AG10803 (cell line): ENCODE measurements at places on chromosomes 13 and 19.

GRCh38 chr19:1063030-1063908 is 3.7 kb upstream of the ARHGAP45 start:
- DNase-seq = no peak

- DNase-seq = no peak
Measured at GRCh38 chr13:110726726-110727125, 13.2 kb downstream of the ING1 start.

DNA sequence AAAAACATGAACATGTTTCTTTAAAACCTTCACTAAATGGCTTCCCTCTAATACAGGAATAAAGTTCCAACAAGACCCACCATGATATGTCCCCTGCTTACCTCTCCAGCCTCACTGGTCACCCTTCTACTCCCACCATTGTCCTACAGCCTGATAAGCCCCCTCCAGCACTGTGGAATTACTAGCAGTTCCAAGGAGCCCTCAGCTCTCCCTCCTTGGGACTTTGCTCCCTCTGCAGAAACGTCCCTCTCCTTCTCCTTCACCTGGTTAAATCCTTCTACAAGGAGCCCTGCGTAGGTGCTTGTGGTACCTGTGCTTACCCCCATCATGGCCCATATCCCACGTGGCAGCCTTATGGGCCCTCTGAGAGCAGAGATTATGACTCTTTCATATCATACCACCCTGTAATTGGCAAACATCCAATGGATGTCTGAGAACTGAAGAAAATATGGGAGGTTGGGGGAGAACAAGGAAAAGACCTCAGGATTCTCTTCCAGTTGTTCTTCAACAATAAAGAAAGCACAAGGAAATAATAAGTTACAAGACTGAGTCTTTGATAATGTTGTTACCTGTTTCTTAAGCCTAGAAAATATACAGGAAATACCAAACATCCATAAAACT is 26.1 kb upstream of the DOCK9 start:
- no peak for DNase-seq

DNA sequence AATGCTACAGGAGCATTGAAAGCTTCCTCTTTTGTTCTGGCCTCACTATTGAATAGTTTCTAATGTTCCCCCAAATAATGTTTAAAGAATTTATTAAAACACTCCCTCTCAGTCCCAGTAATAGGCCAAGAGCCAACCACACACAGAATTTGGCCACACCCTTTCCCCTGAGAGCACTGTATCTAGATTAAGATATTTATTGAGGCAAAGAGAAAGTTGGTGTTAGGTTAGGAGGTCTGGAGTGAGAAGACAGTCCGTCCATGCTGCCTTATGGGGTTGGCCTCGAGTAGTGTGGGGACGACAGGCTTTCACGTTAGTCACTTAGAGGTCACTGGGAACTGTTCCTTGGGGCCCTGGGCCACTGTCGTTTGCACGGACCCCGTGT is 122.9 kb upstream of the RNF113B start:
- DNase-seq = no peak

DNA sequence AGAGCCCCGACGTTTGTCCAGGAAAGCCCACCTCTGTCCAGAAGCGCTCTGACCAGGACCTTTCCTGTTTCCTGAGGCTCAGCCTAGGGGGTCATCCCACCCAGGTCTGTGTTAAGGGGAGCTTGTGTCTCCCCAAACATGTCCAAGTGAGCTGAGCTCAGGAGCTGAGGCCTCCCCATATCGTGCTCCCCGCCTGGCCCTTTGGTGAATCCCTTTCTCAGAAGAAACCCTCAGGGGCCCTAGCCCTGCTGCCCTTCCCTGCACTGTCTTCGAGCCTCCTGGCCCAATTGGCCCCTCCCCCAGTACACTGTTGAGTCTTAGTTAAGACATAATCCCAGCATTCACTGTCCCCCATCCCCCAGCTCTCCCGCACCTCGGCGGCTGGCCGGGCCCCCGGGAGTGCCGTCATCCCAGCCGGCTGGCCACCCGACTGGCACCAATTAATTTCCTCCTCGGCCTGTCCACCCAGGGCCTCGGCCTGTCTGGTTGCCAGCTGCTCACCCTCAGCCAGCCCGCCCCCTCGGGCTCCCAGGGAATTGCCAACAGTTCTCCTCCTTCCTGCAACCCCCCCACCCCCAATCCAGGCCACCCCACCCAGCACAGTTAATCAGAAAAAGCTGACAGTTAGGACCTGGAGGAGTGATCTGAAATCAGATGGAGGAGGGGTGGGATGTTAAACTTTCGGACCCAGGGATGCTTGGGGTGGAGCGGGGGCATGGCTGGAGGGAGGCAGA is 13.6 kb downstream of the IER2 start:
- DNase-seq = peak; percentile 91

GRCh38 chr19:10550336-10550735 is 6.6 kb downstream of the ATG4D start:
- DNase-seq = no peak

- DNase-seq = no peak
Measured at GRCh38 chr19:17406887-17407196, 1.4 kb upstream of the BST2 start.

DNA sequence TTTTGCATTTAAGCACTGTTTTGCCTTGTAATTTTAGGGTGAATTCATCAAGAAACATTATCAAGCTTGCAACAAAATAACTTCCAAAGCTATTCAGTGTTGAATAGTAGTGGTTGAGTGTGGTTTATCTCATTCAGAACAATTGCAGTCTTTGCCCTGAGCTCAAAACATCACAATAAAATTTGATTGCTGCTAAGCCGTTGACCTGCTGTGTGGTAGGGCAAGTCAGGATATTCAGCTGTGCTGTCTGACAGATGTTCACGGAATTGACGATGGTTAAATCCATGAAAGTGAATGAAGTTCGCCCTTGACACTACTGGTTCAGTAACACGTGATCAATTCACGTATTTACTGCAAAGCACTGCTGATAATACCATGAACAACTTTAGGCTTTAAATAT is 66.9 kb downstream of the GJA3 start:
- DNase-seq = no peak

DNA sequence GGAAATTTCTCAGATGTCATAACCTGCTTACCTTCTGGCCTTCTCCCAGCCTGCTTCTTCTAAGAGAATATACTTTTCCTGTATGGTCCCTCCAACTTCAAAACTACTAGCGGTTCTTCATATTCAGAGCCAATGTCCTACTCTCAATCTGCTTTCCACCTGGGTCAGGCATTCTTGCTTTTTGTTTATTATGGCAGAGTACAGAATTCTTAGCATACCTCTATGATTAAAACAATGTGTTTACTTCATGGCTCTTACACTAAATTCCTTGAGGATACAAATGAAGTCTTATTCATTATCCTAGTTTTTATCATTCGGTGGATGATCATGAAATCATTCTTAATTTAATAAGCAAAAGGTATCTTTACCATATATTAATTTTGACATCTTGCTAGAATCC is 484.2 kb upstream of the SLITRK1 start:
- peak; percentile 64 for DNase-seq

GRCh38 chr13:86174622-86175021 is 375.4 kb upstream of the SLITRK6 start:
- DNase-seq = no peak
